Activated CD8-positive, alpha-beta T cell treated with anti-CD3 and anti-CD28 coated beads, Interleukin-2, amount 10 ng/mL, durations not matched to agents 7 days and 5 days (primary cell): ENCODE measurements at places on chromosomes 6 and 20.

DNA sequence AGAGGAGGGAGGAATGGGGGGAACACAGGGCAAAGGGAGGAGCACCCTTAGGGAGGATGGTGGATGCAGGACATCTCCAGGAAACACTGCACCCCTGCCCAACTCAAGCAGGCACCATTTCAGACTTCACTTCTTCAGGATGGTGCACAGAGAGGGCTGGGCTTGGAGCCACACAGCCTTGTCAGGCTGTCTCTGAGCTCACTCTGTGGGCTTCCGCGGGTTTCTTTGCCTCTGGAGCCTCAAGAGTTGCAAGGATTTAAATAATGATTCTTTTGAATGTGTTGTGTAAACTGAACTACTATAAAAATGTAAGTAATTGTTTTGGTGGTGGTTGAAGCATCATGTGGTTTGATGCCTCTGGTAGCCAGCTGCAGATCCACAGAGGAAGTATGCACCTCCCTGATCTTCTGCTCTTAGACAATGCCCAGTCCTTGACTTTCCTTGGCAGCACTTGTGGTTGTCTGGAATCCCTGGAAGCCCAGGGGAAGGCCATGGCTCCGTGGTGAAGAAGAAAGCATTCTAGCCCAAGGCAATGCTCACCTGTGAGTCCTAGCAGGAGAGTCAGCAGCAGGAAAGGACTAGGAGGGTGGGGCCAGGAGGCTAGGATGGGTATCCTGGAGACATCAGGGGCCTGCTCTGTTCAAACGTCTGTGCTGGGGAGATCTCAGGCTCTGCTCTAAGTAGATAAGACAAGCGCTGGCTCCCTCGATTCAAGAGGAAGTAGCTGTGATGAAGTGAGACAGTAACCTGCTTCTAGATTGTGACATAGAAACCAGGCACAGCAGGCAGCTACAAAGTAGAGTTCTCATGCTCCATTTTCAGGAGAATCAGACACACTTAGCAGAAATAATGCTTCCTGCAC, 50.2 kb upstream of the SIRPG start:
- DNase-seq, result no peak

- DNase-seq, result no peak
Observed at GRCh38 chr6:111573892-111574797, 31.5 kb downstream of the TRAF3IP2 start.

GRCh38 chr6:85118652-85119235, 331.1 kb upstream of the NT5E start:
- DNase-seq, result no peak

- DNase-seq, result no peak
Observed at GRCh38 chr6:42742116-42742894, 3.6 kb downstream of the TBCC start.

DNA sequence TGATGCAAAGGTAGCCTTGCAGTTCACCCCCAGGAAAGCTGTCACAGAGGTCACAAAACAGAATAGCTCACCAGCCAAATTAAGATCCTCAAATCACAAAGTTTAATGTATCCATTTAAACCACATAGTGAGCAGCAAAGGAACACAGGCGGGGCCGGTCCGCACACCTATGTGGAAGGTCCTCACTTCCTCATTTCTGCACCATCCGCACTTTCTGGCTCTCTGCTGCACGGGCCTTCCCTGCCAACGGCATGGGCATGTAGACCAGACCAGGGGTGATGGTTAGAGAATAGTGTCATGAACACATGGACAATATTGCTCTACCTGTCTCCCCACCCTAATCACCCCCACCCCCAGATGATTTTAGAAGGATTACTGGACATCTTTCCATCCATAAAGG, 12.1 kb upstream of the TBXT start:
- no peak for DNase-seq

- no peak for DNase-seq
Observed at GRCh38 chr6:20109526-20109925, 102.7 kb downstream of the MBOAT1 start.

DNA sequence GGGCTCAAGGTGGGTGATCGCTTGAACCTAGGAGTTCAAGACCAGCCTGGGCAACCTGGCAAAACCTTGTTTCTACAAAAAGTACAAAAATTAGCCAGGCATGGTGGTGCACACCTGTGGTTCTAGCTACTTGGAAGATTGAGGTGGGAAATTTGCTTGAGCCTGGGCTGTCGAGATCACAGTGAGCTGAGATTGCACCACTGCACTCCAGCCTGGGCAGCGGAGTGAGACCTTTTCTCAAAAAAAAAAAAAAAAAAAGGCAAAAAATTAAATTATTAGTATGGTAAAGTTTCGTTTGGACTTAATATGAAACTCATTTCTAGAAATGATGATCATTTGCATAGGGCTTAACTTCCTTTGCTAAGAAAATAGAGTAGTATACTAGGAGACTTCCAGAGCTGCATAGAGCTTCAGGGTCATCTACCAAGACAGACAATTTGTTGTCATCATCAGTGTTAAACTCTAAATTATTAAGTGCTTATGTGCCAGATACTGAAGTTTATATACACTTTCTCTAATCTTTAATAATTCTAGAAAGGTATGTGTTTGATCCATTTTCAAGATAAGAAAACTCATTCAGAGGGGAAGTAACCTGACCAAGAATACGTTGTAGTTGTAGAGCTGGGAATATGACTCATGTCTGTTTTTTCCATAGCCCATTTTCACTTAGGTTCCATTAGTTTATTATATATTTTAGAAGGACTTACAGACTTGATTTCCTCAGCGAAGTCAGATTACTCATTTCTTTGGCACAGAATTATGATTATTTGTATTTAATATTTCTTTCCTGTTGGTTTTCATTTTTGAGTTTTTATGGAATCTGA, 84.5 kb downstream of the SLC16A10 start:
- no peak for DNase-seq

DNA sequence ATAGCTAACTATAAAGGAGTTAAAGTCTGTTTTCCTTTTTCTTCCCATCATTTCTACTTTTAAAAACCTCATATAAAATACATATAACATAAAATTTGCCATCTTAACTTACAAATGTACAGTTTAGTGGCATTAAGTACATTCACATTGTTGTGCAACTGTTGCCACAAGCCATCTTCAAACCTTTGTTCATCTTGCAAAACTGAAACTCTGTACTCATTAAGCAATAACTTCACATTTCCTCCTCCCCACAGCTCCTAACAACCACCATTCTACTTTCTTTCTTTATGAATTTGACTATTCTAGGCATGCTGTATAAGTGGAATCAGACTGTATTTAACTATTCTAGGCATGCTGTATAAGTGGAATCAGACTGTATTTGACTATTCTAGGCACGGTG, 4.5 kb downstream of the CCDC170 start:
- DNase-seq, result no peak

GRCh38 chr6:107192830-107193229, 77.5 kb upstream of the BEND3 start:
- no peak for DNase-seq

DNA sequence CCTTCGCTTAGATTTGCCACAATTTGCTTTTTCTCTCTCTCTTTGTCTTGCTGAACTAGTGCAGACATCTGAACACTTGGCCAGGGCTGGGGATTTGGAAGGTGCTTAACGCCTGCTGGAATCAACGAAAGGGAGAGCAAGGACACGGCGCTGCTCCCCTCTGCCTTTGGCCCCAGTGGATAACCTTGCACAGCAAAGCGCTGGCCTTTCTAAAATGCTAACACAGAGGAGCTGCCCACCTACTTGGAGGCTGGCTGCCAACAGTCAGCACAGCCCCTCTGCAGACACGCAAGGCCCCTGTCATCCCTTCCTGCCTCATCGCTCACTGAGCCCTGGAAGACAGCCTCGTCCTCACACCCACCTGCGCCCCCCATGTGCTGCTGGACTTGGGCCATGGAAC, 37.5 kb downstream of the C20orf203 start:
- no peak for DNase-seq

GRCh38 chr20:20624914-20625313, 87.5 kb downstream of the RALGAPA2 start:
- no peak for DNase-seq
